ENCODE measurements at places on chromosomes 16 and 17.
A peak's percentile ranks its signal among the peaks of the same experiment; 100 is the strongest.

- DNase-seq = peak; percentile 69
These were observed 395 bp downstream of the STXBP4 start for GRCh38 chr17:54968988-54969332.

DNA sequence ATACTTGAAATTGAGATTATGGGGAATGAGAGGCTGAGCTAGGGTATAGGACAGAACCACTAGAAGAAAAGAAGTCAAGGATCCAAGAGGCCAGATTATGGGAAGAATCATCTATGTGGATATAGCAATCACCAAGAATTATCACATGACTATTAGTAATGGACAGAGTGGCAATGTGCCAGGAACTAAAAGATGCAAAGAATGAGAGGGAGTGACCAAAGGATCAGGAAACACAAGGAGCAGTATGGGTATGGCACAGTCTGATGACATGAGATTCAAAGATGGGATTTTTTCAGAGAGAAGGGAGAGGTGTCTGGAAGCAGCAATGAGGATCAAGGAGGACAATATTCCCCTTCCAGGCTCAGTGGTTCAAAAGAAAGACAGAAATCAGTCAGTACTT is 212.2 kb downstream of the AATF start:
- DNase-seq = no peak

DNA sequence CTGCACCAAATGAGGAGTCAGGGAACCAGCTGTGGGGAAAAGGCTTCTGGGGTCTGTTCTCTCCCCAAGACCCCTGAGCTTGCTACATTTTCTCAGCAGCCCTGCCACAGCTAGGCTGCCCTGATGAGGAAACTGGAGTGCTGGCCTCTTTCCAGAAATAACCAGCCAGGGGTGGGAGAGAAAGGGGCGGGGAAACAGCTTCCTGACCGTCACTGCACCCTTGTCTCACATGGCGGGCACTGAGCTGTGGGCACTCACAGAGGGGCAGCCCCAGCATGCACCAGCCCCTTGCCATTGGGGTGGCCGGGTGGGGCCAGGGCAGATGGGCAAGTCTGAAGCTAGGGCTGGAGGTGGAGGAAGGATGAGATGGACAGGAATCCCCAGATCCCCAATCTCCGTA is 2.9 kb downstream of the SRL start:
- peak; percentile 60 for DNase-seq

- DNase-seq = peak; percentile 81
These were observed 13.0 kb upstream of the SPNS3 start for GRCh38 chr17:4420692-4421131.

GRCh38 chr17:55567240-55568214 is 56.3 kb upstream of the SMIM36 start:
- peak; percentile 69 for DNase-seq

GRCh38 chr16:28621481-28622155 is 11.8 kb upstream of the SULT1A1 start:
- DNase-seq = no peak

DNA sequence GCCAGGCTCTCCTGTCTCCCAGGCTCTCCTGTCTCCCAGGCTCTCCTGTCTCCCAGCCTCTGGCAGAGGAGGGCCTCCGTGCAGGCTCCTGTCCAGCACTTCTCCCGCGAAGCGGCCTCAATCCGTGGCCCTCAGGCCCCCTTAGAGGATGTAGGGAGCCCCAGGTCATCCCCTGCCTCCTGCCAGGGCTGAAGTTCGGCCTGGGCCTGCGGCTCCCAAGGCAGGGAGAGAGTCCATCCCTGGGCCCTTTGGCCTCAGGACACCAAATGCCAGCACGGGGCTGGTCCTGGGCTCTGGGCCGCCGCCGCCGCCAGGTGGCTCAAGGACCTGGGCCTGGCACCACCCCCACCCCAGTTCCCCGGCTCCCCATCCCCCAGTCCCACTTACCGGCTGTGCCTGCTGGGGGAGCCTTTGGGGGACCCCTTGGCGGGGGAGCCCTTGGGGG is 370 bp downstream of the EVPL start:
- no peak for DNase-seq

DNA sequence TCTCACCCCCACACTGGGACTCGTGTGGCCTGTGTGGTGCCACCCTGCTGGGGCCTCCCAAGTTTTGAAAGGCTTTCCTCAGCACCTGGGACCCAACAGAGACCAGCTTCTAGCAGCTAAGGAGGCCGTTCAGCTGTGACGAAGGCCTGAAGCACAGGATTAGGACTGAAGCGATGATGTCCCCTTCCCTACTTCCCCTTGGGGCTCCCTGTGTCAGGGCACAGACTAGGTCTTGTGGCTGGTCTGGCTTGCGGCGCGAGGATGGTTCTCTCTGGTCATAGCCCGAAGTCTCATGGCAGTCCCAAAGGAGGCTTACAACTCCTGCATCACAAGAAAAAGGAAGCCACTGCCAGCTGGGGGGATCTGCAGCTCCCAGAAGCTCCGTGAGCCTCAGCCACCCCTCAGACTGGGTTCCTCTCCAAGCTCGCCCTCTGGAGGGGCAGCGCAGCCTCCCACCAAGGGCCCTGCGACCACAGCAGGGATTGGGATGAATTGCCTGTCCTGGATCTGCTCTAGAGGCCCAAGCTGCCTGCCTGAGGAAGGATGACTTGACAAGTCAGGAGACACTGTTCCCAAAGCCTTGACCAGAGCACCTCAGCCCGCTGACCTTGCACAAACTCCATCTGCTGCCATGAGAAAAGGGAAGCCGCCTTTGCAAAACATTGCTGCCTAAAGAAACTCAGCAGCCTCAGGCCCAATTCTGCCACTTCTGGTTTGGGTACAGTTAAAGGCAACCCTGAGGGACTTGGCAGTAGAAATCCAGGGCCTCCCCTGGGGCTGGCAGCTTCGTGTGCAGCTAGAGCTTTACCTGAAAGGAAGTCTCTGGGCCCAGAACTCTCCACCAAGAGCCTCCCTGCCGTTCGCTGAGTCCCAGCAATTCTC is 27.4 kb downstream of the STH start:
- no peak for DNase-seq

GRCh38 chr16:85055493-85056210 is 28.1 kb downstream of the KIAA0513 start:
- DNase-seq = peak; percentile 43

- no peak for DNase-seq
These were observed 1.7 kb downstream of the ADAMTS18 start for GRCh38 chr16:77433146-77433545.

- no peak for DNase-seq
These were observed 10.6 kb downstream of the RHBDL3 start for GRCh38 chr17:32276171-32276601.

DNA sequence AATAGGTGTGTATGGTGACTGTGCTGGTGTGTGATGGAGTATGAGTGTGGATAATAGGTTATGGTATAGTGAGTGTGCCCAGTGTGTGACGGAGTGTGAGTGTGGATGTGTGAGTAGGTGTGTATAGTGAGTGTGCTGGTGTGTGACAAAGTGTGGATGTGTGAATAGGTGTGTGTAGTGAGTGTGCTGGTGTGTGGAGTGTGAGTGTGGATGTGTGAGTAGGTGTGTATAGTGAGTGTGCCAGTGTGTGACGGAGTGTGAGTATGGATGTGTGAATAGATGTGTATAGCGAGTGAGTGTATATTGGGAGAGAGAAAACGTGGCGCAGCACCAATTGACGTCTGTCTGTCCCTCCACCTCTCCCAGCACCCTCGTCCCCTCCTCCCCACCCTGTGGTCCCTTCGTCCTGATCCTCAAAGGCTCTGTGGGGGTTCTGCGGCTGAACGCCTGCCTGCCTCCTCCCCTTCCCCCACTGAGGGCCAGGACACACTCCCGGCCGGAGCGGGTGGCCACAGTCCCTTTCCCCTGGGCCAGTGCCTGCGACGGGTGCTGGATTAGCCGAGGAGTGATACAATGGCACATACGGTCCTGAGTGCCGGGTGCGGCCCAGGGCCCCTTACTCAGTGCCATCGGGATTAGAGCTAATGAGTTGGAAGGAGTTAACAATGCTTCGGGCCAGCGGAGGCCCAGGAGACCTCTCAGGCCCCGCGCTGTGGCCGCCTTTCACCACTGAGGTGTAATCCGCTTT is 160.0 kb downstream of the MRM1 start:
- DNase-seq = no peak

- DNase-seq = no peak
These were observed 2.0 kb downstream of the TMEM11 start for GRCh38 chr17:21211825-21212479.

DNA sequence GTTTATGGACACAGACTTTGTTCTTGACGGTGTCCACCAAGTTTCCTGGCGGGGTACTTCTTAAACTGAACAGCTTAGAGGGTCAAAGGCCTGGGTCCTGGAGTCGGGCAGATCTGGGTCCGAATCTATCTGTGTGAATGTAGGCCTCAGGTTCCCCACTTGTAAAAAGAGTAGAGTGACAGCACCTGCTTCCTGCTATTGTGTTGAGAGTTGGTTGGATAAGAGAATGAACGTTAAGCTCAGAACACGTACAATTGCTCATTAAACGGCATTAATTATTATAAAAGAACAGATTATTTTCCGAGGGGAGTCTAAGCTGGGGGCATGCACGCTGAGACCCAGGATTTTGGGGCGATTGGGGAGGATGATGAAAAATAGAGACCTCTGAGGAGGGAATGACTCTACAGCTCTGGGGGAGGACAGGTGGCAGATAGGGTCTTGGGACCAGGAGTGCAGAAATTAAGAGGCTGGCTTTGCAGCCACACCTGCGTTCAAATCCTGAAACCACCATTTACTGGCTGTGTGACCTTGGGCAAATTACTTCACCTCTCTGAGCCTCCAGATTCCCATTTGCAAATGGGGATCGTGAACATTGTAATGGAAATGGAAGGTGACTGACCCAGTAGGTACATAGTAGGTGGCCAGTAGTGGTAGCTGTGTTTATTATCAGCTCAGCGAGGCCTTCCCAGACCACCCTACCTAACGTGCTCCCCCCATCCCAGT is 862 bp downstream of the CLEC16A start:
- DNase-seq = no peak

DNA sequence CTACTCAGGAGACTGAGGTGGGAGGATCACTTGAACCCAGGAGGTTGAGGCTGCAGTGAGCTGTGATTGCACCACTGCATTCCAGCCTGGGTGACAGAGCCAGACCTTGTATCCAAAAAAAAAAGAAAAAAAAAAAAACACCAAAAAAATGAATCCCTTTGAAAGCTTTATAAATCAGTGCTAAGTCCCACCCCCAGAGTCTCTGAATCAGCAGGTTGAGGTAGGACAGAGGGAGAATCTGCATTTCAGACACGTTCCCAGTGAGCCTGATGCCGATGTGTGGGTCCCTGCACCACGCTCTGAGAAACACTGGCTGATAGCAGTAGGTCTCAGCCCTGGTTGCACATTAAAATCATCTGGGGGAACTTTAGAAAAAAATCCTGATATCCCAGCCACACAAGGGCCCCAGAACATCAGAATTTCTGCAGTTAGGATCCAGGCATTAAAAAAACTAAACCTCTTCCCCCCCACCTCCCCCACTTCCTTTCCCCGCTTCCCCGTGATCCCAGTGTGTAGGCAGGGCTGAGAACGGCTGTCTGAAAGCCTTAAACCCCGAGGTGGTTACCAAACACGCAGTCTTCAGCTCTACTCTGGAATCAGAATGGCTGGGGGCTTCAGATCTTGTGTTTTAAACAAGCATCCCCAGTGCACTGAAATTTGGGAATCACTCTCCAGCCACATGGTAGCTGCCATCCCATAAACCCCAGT is 27.3 kb upstream of the GPRC5B start:
- no peak for DNase-seq

DNA sequence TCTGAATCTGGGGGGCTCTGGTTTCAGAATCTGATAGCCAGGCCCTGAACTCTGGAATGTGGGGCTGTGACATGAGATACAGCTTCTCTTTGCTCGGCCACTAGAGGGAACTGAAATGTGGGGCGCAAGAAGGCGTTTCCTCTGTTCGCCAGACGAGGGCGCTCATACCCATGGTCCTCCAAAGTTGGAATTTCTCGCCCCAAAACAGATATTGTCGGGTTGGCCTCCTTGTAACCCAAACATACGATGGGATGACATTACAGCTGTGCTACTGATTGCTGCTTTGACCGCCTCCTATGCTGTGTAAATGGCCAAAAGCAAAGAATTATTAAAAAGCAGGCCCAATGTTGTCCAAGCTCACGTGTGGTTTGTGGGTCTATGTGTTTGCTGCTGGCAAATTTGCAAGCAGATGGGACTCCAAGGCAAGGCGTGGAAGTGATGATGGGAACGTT is 13.1 kb upstream of the MSI2 start:
- DNase-seq = peak; percentile 74

DNA sequence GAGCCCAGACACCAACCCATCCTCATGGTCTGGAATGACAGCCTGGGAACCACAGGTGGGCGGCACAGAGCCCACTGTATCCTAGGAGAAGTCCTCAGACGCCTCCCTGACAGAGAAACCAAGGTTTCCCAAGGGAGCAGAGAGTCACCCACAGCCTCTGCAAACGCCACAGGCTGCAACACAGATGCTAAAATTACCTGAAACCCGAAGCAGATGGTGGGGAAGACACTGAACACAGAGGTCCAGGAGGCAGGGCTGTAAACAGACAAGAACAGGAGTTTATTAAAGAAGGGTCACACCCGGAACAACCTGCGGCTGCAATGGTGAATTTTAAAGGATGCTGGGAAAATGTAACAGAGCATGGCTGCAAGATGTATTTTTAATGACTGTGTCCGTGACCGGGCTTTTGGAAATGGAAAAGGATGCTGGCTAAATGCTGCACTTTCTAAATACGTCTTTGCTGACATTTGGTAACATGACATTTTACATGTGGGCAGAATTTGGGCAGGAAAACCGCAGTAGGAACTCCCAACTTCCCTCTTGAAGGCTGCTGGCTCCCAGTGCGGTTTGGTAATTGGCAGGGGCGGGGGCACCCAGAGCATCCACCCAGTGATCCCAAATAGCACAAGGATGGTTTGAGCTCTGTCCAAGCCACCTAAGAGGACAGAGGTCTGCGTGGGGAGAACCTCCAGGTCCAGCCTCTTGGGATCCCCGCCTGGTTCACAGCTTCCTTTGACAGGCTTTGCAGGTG is 13.1 kb downstream of the SLC38A8 start:
- no peak for DNase-seq

DNA sequence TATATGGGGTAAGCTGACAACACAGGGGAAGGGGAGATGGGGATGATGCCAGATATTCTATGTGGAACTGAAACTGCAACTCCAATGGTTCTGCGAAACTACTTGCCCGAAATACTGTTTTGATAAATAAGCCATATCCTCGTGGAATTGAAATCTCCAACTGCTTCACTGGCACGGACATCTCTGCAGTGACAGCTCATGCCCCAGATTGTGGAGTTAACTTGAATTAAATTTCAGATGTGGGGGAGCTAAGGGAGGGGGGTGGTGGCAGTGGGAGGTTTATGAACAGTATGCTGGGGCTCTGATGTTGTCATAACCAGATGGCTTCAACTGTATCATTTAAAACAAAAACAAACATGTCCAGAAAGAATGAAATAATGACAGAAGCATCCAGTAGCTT is 21.8 kb downstream of the NXPH3 start:
- no peak for DNase-seq

GRCh38 chr17:74877592-74878548 is 5.1 kb upstream of the FDXR start:
- DNase-seq = no peak

DNA sequence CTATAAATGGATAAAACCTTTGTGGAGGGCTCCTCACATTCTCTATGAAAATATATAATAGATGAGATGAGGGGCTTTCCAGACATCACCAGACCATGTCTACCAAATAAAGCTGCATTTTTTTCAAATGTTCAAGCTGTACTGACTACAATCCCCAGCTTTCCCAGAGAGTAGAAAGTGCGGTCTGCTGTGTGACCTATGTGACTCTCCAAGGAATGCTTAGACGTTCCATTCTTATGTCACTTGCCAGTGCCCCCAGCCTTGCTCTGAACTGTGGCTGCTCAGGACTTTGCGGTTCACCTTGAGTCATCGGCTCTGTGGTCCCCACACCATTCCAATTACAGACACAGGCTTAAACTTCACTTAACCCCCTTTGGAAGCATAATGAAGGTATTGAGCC is 47.8 kb upstream of the SCNN1B start:
- no peak for DNase-seq

Measured in SK-N-SH (cell line).